ENCODE measurements at places on chromosomes 2 and 18.
A peak's percentile ranks its signal among the peaks of the same experiment; 100 is the strongest.

DNA sequence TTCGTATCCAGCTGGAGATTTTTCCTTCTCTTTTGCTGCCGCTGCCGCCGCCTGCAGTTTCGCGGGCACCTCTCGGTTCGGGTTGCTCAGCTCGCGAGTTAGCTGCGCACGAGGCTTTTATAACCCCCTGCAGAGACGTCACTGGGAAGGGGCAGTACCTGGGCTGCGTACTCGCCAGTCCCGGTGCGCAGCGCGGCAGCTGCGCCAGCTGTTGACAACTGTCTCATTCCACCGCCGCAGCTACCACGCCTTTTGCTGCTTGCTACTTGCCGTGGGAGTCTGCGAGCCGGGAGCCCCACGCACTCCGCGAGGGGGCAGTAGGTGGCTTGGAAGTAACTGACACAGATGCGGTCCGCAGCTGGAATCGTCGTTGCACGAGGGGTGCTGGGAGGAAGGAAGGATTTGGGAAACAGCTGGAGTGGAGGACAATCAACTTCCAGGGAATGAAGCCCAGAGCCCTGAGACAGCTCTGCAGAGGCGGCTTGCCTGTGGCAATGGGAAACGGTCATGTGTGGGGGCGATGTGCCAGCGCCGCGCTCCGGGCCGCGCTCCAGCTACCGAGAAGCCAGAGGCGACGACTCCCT, at the start of gene TACR1:
TSS of gene TACR1 (minus strand) at position 93 of the 584 bp plus-strand sequence. CDS start 586 bp downstream, outside the sequence.
- peak; percentile 60 for DNase-seq

GRCh38 chr2:6652251-6652650, 213.5 kb downstream of the CMPK2 start:
- no peak for DNase-seq

DNA sequence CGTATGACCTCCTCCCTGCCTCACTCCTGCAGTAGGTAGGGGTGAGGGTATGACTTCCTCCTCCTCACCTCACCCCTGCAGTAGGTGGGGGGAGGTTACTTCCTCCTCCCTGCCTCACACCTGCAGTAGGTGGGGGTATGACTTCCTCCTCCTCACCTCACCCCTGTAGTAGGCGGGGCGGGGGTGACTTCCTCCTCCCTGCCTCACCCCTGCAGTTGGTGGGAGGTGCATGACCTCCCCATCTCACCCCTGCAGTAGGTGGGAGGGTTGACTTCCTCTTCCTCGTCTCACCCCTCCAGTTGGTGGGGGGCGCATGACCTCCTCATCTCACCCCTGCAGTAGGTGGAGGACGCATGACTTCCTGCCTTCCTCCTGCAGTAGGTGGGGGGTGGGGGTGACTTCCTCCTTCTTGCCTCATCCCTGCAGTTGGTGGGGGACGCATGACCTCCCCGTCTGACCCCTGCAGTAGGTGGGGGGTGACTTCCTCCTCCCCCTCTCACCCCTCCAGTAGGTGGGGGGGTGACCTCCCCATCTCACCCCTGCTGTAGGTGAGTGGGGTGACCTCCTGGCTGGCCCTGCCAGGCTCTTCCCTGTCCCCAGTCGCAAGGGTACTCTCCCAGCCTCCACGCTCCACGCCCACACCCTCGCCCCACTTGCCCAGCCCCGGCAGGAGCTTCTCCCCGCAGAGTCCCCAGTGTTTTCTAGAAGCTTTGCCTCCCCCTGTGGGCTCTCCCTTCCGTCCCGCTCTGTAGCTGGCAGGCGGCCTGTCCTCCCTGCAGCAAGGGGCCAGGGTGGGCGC, 39.3 kb downstream of the TSHZ1 start:
- no peak for DNase-seq

DNA sequence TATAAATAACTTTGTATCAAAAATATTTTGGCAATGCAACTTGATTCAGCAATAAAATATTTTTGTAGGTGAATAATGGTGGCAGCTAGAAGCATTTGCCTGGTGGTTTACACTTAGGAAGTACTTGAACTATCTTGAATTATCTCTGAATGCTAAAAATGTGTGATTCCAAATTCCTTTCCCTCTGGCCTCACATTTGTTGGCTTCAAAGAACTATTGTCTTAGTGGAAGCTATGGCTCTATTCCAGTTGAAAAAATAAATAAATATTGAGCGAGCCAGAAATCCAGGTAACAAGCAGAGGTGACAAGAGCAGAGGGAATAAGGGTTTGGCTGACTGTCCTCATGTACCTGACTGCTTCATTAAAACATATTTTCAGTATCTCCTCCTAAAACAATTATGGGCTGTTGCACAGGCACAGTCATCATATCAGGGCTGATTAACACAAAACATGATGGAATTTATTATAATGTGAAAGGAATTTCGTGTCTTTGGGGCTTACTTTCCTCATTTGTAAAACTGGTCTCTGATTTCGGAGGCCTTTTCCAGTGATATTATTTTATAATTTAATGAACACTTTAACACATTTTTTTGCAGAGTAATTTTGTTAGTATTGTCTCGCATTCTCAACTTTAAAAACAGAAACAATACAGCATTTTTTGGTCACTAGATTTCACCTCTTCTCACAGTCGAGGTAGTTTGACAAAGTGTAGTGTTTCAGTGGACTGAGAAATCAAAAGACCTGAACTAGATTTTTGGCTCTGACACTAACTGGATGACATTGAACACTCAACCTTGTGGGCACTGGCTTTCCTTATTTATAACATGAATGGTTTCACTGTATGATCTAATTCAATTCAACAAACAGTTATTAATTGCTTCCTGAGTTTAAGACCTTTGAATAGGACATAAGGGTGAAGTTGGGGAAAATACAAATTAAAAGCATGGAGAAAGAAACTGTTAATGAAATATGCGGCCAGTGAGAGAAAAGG, 7.8 kb upstream of the CAVIN2 start:
- DNase-seq, result peak; percentile 61

- no peak for DNase-seq
Measured at GRCh38 chr2:170524828-170525565, 190.1 kb upstream of the SP5 start.

DNA sequence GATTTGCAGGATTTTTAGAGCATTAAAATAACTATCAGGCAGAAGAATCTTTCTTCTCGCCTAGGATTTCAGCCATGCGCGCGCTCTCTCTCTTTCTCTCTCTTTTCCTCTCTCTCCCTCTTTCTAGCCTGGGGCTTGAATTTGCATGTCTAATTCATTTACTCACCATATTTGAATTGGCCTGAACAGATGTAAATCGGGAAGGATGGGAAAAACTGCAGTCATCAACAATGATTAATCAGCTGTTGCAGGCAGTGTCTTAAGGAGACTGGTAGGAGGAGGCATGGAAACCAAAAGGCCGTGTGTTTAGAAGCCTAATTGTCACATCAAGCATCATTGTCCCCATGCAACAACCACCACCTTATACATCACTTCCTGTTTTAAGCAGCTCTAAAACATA, 137.0 kb downstream of the MEIS1 start:
- no peak for DNase-seq

- DNase-seq, result no peak
Measured at GRCh38 chr2:70412294-70413070, 110.6 kb upstream of the FAM136A start.

GRCh38 chr2:69625078-69625795, 18.3 kb downstream of the AAK1 start:
- DNase-seq, result no peak

- no peak for DNase-seq
Measured at GRCh38 chr18:63570721-63571120, 16.4 kb upstream of the SERPINB13 start.

GRCh38 chr2:231169488-231169887, 28.9 kb upstream of the ARMC9 start:
- DNase-seq, result no peak

- DNase-seq, result no peak
Measured at GRCh38 chr2:68391869-68392268, 26.8 kb downstream of the PLEK start.

DNA sequence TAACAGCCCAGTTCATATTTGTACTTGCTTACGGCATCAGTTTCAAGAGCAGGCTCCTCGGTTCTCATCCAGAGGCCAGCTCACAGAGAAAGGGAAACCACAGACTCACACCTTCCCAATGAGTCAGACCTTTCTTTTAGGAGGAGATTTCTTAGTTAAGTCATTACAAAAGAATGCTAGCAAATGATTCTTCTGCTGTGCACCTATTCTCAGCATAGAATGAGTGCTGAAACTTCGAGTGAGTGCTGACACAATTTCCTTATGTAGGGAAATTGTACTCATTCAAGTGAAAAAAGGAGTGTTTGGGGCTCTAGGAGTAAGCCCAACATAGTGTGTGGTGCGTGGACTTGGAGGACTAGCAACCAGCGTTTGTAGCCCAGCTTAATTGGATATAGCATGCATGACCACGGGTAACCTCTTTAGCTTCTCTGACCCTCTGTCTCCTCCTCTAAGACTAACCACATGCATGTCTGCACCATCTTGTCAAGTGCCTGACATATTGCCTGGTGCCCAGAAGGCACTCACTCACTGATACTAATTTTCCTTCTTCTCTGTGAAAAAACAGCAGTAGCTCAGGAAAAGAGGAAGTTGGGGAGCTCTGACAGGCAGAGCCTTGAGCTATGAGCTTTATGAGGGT, 87.0 kb downstream of the ALPK2 start:
- peak; percentile 98 for DNase-seq

GRCh38 chr2:113937501-113937900, 47.6 kb downstream of the ACTR3 start:
- no peak for DNase-seq

DNA sequence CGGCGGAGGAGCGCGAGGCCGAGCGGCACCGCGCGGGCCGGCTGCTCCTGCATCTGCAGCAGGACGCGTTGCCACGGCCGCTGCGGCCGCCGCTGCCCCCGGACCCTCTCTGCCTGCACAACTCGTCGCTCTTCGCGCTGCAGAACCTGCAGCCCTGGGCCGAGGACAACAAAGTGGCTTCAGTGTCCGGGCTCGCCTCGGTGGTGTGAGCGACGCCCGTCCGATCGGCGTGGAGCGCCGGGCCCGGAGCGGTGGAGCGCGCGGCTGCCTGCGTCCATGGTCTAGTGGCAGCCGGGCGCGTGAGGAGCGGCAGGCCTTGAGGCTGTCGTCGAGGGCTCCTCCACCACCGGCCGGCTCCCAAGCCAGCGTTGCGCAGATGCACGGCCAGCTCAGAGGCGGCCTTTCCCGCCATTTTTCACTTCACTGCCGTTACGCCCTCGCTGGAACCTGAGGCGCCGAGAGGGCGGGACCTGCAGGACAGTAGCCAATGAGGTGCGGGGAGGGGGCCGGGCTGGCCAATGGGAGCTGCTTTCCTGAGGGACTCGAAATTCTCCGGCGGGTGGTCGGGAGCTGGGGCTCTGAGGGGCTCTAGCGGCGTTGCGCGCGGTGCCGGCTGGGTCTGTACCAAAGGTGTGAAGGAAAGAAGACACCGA, 1.9 kb downstream of the TLX2 start:
- DNase-seq, result peak; percentile 58

GRCh38 chr18:79584491-79585394, 94.9 kb upstream of the CTDP1 start:
- no peak for DNase-seq

DNA sequence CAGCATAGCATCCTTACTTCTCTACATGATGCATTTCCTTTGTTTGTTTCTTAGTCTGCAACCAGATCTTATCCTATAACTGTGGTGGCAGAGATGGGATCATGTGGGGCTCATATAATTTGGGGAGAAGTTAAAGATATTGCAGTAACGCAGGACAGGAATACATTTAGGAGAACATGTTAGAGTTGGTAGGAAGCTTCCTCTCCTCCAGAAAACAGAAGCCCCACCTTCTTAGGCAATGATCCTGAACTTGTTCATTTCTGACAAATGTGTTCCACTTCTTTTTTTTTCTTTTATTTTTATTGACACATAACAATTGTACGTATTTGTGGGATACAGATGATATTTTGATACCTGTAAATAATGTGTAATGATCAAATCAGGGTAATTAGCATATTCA, 99.9 kb downstream of the VSNL1 start:
- DNase-seq, result no peak

- no peak for DNase-seq
Measured at GRCh38 chr18:35912332-35912731, 60.1 kb upstream of the RMP24 start.

GRCh38 chr2:197345846-197346370, 35.3 kb upstream of the ANKRD44 start:
- no peak for DNase-seq

All from fibroblast of skin of right quadriceps (primary cell).